ENCODE measurements at places on chromosomes 2 and 18.

- DNase-seq, result peak; percentile 68
Measured at GRCh38 chr2:27638709-27639108, 9.9 kb downstream of the GPN1 start.

- DNase-seq, result no peak
Measured at GRCh38 chr18:7196421-7196820, 34.5 kb upstream of the LRRC30 start.

GRCh38 chr2:69113627-69114026 lies 100.6 kb downstream of the ANTXR1 start:
- DNase-seq, result no peak

GRCh38 chr18:5295231-5295920 lies at the start of gene ZBTB14:
TSS of gene ZBTB14 (minus strand) at chr18:5295726. CDS start at chr18:5293246, 2,480 bp downstream.
- no peak for DNase-seq

- DNase-seq, result no peak
Measured at GRCh38 chr18:58009166-58009565, 34.9 kb upstream of the NEDD4L start.

DNA sequence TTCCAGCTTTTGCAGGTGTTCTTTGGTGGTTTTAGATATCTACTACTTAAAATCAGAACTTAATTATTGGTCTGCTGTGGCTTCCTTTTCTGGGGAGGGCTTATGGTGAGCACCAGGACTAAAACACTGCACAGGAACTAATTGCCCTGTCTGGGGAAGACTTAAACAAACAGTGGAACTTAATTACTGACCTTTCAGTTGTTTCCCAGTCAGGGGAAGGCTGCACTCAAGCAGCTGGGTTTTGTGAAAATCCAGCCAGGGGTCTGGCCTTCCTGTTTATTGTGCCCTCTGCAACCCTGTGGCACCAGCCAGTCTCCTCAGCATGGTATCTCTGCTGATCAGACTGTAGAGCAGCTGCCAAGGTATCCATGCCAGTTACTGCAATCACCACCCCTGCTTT lies 398.2 kb downstream of the ADCYAP1 start:
- DNase-seq, result no peak

- no peak for DNase-seq
Measured at GRCh38 chr2:29782549-29783458, 138.6 kb downstream of the ALK start.

DNA sequence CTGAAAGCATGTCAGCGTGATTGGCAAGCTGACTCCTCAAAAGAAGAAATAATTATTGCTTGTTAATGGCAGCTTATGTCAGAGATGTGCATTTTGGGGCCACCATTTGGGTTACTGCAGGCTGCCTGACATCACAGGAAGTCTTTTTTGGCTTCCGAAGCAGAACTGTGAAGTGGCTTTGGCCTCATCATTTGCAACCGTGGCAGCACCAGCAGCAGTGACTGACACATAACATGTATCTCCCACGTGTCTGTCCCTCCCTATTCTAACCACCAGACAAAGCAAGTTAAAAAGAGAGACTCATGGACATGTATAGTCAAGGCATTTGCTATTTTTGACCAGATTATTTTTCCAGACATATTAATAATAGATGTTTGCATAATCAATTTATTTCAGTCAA lies 488.7 kb upstream of the ACVR2A start:
- DNase-seq, result no peak

- DNase-seq, result no peak
Measured at GRCh38 chr2:168679081-168679480, 123.4 kb upstream of the NOSTRIN start.

GRCh38 chr2:44715671-44716081 lies 225.8 kb upstream of the SIX3 start:
- DNase-seq, result peak; percentile 9

GRCh38 chr2:236790963-236791362 lies 221.3 kb downstream of the ACKR3 start:
- DNase-seq, result no peak

DNA sequence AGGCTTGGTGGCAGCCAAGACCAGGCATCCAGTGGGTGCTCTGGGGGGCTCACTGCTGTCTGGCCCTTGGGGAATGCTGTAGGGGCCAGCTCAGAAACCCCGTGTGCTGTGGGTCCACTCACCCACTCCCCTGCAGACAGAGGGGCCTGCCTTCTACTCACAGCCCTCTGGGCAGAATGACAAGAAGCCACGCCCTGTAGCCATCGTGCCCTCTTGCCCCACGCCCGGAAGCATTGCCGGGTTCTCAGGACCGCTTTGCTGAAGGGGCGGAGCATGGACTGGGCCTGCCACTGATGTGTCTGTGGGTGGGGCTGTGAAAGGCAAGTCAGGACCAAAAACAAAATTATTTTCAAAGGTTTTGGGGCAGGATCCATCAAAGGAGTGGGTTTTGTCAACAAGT lies 27.8 kb downstream of the GLI2 start:
- DNase-seq, result no peak

DNA sequence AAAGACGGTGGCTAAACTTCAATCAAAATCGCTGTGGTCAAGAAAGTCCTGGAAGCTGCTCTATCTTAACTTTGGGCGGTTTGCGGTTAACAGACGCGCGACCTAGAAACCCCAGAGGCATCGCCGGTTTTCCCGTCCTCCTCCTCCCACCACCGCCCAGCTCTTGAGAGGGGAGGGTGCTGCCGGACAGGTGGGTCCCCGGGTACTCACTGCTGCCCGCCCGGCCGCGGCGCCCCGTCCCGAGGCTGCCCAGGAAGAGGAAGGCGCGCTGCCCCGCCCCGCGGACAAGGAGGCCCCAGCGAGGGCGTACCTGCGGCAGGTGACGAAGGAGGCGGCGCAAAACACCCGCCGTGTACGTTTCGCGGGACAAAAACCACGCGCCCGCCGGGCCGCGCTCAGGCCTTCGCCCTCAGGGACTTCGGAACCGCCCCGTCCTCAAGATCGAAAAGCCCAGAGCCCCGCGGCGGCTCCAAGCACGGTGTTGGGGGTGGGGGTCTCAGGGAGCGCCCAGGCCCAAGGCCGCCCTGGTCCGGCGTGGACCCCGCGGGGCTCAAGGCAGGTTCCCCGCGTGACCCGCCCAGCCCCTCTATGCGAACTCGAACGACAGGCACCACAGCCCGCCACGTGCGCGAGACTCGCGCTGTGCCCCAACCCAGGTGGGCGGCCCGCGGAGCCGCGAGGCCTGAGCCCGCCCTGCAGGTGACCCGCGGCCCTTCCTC lies at the start of gene SH3YL1:
Gene SH3YL1 (minus strand): TSS at position 259 of the 719 bp plus-strand sequence. CDS start 48 bp downstream, at position 211.
- no peak for DNase-seq

DNA sequence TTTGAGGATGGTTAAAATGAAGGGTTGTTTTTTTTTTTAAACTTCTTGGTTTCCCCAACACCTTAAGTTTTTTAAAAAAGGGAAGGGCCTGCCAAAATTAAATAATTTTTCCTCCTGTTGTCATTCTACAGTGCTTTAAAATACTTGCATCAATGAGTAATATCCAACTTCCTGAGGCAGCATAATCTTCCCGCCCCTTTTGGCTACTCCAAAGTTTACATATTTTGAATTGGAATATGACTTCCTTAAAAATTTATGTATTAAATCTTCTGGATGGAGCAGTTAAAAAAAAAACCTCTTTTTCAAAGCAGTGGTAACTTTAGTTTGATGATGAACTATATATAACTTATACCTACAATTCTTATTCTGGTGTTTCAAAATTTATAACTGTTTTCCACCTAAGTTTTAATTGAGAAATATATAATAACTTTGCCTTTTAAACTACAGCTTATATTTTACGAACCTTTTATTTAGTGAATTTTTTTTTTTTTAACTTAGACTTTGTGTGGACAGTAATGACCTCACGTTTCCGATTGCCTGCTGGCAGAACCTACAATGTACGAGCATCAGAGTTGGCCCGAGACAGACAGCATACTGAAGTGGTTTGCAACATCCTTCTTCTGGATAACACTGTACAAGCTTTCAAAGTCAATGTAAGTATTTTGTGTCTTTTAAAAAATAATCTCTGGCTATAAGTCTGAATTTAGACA lies 49.8 kb downstream of the PTPN4 start:
- DNase-seq, result no peak

GRCh38 chr2:230890646-230891045 lies 25.9 kb downstream of the ITM2C start:
- DNase-seq, result no peak

- no peak for DNase-seq
Measured at GRCh38 chr2:135055182-135055786, 3.2 kb downstream of the RAB3GAP1 start.

DNA sequence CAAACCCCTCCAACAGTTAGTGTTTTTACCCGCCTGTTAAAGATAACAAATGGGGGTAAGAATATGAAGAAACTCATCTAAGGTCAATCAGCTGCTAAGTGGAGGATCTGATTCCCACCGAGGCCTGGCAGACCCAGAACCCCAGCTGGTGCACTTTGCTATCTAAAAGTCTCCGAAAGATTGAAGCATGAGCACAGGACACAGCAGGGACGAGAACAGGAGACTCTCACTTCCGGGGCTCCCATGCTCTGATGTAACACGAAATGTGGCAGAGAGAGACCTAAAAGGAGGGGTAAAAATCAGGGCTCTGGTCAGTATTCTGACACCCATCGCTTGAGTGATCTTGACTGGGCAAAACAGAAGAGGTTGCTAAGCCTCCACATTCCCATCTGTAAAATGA lies 119.7 kb downstream of the PDCL3 start:
- DNase-seq, result no peak

GRCh38 chr18:73908323-73908722 lies 239.3 kb downstream of the FBXO15 start:
- no peak for DNase-seq

GRCh38 chr2:195458936-195459335 lies 198.1 kb upstream of the SLC39A10 start:
- DNase-seq, result no peak

DNA sequence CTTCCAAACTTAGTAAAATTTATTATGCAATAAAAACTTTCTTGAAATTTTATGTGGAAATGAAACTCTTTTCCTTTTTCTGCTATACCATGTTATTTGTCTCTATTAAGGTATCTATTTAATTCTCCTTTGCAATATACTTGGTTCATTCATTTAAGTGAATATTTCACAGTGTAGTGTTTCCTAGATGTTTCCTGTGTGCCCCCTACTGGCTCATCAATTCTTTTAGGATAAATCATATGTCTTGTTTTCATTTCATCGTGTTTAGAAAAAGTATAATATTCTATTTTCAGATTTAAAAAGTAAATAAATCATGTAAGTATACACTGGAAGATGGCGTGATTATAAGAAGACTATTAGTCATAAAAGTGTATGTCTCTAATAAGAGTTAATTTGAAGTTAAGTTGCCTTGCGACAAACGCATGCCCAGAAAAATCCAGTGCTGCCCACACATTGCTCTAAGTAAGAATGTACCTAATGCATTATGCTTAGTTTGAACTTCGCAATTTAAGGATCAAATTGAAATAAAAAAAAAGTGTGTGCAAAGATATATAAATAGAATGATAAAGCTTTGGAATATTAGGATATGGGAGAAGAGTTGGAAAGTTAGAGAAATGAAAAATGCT lies 525.4 kb downstream of the KCNJ3 start:
- DNase-seq, result no peak

- DNase-seq, result no peak
Measured at GRCh38 chr2:140376686-140377085, 1596.5 kb upstream of the NXPH2 start.

DNA sequence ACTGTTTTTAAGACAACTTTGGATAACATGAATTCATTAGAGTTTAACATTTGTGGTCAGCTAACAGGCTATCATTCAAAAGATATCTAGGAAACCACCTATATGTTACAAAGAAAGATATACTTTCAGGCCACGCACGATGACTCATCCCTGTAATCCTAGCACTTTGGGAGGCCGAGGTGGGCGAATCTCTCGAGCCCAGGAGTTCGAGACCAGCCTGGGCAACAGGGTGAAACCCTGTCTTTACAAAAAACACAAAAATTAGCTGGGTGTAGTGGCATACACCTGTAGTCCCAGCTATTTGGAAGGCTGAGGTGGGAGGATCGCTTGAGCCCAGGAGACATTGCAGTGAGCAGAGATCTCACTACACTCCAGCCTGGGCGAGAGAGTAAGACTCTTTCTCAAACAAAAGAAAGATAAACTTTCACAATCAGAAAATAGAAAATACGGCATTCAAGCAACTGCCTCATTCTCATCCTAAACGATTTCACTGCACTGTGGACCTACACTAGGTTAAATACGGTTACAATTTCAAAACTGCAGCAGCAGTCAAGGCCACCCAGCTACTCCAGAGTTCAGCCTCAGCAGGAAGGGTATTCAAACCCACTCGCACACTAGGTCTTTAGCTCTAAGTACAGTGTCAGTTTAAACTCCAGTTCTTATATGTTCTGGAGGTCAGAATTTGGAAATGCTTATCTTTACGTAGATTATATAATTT lies 250.0 kb upstream of the SLC39A10 start:
- DNase-seq, result no peak

- no peak for DNase-seq
Measured at GRCh38 chr2:38602136-38602731, 494 bp downstream of the HNRNPLL start.

GRCh38 chr2:8889978-8890377 lies 52.6 kb upstream of the KIDINS220 start:
- DNase-seq, result no peak

DNA sequence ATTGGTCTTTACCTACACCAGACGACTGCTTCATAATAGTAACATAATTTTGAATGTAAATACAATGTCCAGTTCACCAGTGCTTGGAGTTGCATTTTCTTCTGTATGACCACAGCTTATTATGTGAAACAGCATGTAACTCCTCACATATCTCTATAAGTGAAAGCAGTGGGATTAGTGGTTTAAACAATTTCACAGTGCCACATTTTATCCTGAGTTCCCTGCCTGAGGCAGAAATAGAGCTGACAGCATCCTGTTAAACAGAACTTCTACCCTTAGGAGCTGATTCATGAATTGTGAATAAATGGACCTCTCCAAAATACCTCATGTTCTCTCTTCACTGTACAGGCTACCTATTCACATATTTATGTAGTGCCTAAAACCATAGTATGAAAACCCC lies 542.3 kb upstream of the VWC2L start:
- DNase-seq, result no peak

- no peak for DNase-seq
Measured at GRCh38 chr18:48308027-48308635, 101.1 kb downstream of the ZBTB7C start.

DNA sequence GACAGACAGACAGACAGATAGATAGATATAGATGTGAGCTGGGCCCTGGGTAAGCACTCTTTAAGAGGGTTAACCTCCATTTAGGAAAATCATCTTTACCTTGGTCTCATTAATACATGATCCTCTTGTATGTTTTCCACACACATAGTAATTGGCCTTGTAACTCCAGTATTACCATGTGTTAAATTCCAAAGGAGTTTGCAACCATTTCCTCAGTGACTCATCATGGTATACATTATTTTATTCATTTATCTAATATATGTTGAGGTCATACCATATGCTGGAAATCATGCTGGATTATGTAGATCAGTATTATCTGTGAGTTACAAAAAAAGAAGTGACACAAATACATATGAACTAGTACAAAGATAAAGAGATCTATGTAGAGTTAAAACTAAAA lies 504.3 kb downstream of the DCC start:
- DNase-seq, result no peak

- no peak for DNase-seq
Measured at GRCh38 chr2:199590321-199591203, 132.8 kb upstream of the SATB2 start.

All from RCC 7860 (cell line).